CD4-positive, alpha-beta T cell treated with Interleukin-2 at 100 ng/mL for 4 hours (primary cell): ENCODE measurements at places on chromosomes 11 and 22.

DNA sequence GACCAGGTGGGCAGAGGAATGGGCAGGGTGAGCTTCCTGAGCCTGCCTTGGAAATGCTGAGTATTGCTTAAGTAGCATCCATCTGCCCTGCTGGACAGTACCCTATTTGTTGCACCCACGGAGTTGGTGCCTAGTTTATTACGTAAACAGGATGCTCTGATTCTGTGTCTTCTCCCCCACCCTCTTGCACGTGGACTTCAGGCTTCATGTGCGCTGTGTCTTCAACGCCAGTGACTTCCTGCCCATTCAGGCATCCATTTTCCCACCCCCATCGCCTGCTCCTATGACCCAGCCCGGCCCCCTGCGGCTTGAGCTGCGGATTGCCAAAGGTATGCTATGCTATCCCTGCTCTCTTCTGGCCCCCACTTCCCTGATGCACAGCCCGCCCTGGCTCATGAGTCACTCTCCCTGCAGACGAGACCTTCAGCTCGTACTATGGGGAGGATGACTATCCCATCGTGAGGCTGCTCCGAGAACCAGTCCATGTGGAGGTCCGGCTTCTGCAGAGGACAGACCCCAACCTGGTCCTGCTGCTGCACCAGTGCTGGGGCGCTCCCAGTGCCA is 5.7 kb downstream of the ZP1 start:
- no peak for DNase-seq

DNA sequence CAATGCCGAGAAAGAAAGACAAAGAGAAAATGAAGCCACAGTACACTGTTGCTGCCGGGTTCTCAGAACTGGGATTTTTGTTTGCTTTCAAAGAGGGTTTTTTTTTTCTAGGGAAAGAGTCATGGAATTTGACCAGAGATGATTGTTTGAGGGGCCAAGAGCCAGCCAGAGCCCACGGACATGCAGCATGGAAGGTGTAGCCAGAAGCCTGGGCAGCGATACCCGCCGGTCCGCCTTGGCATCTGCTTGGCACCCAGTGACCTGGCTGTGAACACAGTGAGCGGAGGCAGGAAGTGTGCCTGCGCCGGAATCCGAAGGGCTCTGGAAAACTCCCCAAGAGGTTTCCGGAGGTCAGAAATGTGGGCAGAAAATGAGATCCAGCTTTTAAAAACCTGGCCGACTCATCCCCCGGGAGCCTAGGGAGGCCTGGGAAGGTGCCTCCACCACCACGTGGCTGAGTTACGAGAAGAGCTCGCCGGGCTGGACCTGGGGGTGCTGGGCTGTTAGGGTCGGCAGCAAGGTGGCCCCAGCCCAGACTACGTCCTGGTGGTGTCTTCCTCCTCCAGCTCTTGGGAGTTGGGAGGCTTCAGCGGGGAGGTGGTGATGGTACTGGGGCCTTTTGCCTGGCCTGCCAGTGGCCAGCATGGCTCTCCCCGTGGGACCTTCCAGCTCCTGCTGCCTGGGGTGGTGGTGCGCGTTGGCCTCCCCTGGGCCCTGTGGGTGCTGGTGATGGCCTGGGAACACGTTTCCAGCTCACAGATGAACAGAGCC is 61.6 kb upstream of the PPARA start:
- no peak for DNase-seq

DNA sequence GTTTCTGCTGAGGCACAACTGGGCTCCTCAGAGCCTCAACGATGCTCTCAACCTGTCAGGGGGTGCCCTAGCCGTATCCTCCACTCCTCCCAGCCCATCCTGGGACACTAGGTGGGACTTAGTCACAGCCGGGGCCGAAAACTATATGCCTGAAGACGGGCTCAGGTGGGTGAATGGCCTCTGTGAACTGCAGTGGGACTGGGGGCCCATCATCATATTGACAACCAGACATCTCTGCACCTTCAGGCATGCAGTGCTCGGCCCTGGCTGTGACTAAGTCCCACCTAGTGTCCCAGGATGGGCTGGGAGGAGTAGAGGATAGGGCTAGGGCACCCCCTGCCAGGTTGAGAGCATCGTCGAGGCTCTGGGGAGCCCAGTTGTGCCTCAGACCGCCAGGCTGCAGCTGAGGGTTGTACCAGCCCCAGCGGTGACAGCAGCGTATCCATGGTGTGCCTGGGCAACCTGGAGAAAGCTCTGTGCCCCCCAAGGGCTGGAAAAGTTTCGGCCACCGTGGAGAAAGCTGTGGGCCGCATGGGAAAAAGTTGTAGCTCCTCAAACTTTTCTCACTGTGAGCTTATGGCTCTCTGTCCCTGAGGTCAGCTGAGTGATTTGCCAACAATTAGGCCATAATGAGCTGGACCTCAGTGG is 88.9 kb downstream of the RRM1 start:
- DNase-seq = no peak

GRCh38 chr11:723120-723883 is 17.3 kb downstream of the EPS8L2 start:
- peak; percentile 71 for DNase-seq

GRCh38 chr22:20138417-20138738 is 6.8 kb downstream of the ZDHHC8 start:
- no peak for DNase-seq

DNA sequence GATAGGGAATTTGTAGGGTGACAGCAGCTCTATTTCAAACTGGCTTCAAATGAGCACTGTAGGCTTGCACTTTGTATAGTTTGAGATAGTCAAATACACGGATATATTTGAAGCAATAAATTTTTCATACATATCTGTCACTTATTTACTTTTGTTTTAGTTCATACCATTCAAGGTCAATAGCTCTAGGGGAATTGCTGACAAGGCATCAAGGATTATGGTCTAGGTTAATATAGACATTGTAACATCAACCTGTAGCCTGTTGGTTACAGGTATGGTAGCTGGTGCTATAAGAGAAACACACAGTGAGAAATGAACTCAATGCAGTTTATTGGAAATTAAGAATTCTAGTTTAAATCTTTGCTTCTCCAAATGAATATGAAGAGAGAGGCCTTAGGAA is 267.6 kb downstream of the SOX6 start:
- DNase-seq = no peak
